ENCODE measurements at places on chromosomes 5 and 9.

GRCh38 chr5:82564963-82565362 is 286.8 kb upstream of the RPS23 start:
- no peaks in the 10 kb centered on the region for H3K4me1 ChIP-seq
- H3K4me3 ChIP-seq: no peak overlapping the region
- H3K27me3 ChIP-seq: no peaks in the 10 kb centered on the region
- H3K36me3 ChIP-seq: no peaks in the 10 kb centered on the region
- H3K27ac ChIP-seq: no peak overlapping the region

DNA sequence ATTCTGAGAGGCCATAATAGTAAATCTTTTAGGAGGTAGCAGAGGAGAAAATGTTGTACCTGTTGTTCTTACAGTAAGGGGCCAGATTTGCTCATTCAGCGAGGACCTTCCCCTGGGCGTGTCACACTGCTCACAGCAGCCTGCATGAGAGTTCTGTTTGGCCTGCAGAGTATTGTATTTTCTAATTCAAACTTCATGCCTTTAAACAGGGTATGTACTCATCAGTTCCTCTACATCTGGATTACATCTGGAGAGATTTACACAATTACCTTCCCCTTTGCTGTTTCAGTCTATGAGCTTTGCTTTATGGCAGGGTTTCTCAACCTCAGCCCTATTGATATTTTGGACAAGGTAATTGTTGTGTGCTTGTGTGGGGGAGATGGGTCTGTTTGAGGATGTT is 170.9 kb upstream of the STK32A start:
- H3K4me3 ChIP-seq: no peak overlapping the region
- no peaks in the 10 kb centered on the region for H3K27me3 ChIP-seq
- no peaks in the 10 kb centered on the region for H3K4me1 ChIP-seq
- no peaks in the 10 kb centered on the region for H3K36me3 ChIP-seq

DNA sequence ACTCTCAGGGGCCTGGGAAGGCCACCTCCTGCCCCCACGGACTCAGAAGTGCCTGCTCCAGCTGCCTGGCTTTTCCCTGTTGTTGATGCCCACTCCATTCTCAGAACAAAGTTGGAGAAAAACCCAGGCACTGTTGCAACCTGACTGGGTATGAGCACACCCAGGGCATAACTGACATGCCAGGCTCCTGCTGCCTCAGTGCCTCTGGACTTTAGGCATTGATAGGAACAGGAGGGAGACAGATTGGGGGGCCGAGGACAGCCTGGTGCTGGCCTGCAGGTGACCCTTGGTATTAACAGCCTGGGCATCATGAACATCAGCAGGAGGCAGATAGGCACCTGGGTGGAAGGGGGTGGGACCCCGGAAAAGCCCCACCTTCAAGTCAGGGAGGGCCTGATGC is 685.9 kb upstream of the CDH10 start:
- no peaks in the 10 kb centered on the region for H3K36me3 ChIP-seq
- DNase-seq: no peak
- H3K4me1 ChIP-seq: no peaks in the 10 kb centered on the region

DNA sequence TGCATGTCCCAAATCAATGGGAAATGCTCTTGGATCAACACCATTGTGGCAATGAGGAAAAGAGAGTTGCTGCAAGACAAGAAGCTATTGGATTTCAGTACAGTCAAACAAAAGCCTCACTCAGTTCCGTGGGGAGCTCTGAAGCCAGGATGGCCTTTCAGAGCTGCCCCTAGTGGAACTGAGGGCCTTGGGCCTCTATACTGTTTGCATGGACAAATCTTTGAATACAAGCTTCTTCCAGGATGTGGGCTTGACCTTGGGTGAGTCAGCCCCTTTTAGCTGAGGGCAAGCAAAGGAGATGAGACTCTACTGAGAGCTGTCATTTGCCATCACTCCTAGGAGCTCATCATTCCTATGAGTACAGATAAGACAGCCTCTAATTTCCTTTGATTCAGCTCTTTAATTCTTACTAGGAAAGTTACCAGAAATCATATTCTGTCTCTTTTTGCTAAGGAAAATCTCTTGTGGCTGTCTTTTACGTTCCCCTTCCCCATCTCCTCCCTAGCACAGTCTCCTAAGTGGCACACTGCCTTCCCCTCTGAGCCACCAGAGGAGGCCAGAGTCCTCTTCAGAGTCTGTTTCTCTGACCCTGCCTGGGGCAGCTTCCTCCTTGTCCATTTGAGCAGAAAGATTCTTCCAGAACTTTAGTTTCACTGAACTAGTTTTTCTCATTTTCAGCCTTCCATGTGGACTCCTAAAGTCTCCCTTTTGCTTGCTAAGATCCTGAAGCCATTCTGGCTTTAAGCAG is 168.8 kb upstream of the POC5 start:
- no peak overlapping the region for H3K27ac ChIP-seq
- H3K27me3 ChIP-seq: no peaks in the 10 kb centered on the region
- H3K4me3 ChIP-seq: no peak overlapping the region
- H3K4me1 ChIP-seq: no peaks in the 10 kb centered on the region

Measured in Peyer's patch (tissue), 4 donors.